ENCODE measurements at places on chromosomes 12 and 14.

DNA sequence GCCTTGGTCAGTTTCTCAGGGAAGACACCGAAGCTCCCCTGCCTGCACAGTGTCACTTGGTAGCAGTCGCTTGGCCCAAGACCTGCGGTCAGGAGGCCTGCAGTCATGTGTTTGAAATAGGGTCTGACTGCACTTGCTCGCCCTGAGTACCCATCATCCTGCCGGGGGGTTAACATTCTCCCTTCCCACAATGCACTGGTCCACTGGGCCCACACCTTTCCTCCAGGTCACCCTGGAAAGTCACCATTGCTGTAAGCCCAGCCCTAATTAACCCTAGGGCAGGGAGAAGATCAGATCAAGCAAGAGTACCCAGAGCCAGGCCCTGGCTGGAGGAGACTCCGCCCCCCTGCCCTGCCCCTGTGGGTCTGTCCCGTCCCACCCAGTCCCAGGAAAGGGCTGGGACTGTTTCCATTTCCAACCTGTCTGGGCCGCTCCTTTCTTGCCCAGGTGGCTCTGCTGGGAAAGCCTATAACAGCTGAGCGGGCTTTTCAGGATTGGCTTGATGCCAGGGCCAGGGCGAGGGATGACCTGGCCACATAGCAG, 87.1 kb downstream of the ZFP36L1 start:
- DNase-seq = no peak

- no peak for DNase-seq
Observed at GRCh38 chr14:82915381-82915780, 1381.7 kb upstream of the SEL1L start.

DNA sequence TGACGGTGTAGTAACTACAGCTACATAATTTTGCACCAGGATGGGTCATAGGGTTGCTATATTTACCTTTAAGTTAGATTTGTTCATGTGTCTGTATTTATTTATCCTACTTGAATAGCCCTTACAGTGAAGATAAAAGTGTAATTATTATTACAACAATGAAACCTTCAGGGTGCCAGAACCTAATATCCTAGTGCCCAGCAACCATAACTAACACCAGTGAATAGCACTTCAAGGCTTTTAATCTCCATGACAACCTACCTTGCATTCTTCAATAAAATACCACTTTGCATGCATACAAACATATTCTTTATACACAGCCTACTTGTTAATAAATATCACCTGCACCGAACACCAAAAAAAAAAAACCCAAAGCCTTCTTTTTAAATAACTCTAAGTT, 58.7 kb upstream of the G2E3 start:
- no peak for DNase-seq

GRCh38 chr12:90543374-90543773, 411.6 kb downstream of the CCER1 start:
- no peak for DNase-seq

GRCh38 chr12:12405882-12406281, 49.0 kb downstream of the BORCS5 start:
- no peak for DNase-seq

- no peak for DNase-seq
Observed at GRCh38 chr14:92336363-92336762, 13.4 kb downstream of the SLC24A4 start.

- DNase-seq = no peak
Observed at GRCh38 chr14:67680121-67680602, 5.7 kb upstream of the VTI1B start.

DNA sequence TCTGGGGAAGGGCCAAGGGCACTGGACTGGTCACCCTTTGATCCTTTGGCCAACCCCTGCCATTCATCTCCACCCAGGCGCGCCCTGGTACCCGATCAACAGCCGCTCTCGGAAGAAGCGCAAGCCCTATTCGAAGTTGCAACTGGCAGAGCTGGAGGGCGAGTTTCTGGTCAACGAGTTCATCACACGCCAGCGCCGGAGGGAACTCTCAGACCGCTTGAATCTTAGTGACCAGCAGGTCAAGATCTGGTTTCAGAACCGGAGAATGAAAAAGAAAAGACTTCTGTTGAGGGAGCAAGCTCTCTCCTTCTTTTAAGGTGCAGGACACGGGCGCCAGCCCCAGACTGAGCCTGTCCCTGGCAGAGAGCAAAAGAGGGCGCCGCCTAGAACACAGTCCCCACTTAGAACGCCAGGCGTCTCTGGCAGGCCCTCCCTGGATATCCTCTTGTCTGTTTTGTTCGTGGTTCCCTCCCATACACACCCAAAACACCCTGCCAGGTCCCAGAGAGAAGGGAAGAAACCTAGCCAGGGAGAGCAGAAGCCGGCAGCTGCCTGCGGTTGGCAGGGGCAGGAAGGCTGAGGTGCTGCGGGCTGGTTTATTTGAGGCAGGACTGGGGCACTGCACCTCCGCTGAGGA, 1.7 kb downstream of the HOXC12 start:
- no peak for DNase-seq

- no peak for DNase-seq
Observed at GRCh38 chr12:90124289-90124688, 415.7 kb upstream of the ATP2B1 start.

DNA sequence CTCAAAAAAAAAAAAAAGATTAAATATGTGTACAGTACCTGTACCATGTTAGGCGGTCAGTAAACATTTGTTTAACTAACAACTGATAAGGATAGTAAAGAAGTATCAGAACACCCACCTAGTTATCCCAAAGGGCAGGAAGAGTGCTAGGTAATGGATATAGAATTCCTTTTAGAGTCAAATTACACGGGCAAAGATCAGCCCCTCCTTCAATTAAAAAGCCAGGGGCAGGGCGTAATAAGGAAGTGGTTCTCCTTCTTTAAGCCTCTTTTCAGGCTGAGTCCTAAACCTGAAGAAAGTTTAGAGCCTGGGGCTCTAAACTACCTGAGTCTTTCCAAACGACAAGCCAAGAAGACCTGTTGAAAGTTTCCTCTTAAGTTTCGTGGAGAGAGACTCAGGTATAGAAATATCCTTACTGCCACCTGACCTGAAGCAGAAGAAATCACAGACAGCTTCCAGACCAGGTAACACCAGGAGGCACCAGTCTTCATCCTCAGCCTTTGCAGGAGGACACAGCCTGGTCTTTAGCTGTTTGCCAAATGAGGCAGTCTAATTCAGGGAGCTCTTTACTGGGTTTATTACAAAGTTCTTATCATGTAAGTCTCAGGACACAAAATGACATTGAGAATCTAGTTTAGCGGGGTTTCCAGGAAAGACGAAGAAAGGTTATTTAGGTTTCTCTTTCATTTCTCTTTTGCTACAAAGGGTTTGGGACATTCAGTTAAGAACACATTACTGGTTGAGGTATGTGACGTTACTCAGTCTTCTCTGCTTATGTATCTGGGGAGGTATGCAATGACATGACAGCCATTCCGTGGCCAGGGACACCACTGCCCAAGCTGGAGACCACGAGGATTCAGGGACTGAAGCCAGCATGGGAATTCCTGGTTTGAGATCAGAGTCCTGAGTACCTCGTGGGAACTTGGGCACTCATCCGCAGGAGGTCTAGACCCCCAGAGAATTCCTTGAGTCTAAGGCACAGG, at the start of gene BCL2L14:
Gene BCL2L14 (plus strand): TSS at position 266 of the 983 bp plus-strand sequence. CDS start 8,367 bp downstream, outside the sequence.
- DNase-seq = no peak
